Activated T-cell treated with anti-CD3 and anti-CD28 coated beads for 48 hours (primary cell): ENCODE measurements at places on chromosomes 7 and 10.

- DNase-seq = no peak
Measured at GRCh38 chr7:43205171-43205795, 92.8 kb downstream of the HECW1 start.

DNA sequence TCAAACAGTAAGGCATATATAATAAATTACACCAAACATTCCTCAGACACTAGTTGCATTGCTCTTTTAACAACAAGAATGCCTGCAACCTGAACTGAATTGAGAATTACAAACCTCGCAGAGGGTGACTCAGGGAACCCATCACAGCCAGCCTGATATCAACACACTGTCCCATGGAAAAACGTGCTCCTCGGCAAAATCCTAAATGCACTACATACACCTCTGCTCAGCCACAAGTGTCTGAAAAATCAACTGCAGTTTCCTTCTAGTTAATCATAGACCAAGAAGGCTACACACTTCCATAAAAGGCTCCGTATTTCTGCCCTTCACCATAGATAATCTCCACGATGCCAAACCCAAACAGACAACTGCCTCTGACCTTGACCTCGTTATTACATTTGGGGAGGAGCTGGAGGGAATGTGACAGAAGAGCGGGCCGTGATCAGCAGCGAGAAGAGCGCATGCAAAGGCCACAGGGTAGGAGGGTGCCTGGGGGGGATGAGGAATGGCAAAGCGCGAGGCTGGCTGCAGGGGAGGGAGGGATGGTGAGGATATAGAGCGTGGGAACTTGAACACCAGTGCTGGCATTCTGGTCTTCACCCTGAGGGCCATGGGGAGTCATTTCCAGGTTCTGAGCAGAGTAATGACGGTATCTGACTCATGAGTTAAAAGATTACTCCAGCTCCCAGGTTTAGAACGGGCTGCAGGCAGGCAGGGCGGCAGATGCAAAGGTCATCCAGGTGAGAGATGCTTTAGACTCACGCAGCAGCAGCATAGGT is 201.9 kb upstream of the FRMD4A start:
- DNase-seq = no peak

- no peak for DNase-seq
Measured at GRCh38 chr7:152633072-152633471, 42.9 kb downstream of the XRCC2 start.

DNA sequence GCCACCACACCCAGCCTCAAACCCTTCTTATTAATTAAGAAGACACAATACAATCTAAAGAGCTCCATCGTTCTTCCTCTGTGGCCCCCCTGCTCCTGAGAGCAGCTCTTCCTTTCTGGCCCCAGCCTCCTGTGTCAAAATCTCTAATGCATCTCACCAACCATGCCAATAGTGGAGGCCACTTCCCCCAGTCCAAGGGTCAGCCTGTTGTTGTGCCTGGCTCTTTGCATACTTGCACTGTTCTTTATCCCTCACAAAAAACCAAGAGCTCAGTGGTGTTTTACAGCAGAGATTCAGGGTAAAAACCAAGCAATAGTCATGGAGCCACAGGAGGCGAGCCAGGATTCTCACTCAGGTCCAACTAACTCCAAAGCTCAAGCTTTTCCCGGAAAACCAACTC is 190.2 kb downstream of the GFRA1 start:
- DNase-seq = no peak

DNA sequence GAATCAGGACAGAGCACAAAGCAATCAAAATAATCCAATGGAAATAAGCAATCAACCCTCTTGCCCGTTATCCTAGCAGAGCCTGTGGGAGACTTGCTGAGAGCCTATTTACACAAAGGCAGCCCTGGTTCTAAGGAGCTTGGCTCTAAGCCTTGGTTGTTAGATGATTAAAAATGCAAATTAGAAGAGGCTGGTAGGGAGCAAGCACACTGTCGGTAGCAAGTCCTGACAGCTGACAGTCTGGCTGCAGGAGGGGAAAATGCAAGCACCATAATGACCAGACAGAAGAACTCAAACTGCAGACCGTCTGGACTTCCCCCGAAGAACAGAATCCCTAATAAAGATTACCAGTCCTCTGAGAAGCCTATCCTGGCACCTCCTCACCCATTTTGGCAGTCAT is 131.8 kb upstream of the CTTNBP2 start:
- no peak for DNase-seq

- DNase-seq = no peak
Measured at GRCh38 chr7:38432671-38433070, 159.2 kb upstream of the TARP start.
